NCI-H1436 (cell line): ENCODE measurements at places on chromosomes 12 and 14.

- DNase-seq = no peak
These were observed 11.1 kb downstream of the PLBD2 start for GRCh38 chr12:113369391-113369985.

GRCh38 chr14:90545966-90546751 is 149.3 kb downstream of the CALM1 start:
- no peak for DNase-seq

- no peak for DNase-seq
These were observed 652 bp downstream of the SART3 start for GRCh38 chr12:108560321-108560721.

DNA sequence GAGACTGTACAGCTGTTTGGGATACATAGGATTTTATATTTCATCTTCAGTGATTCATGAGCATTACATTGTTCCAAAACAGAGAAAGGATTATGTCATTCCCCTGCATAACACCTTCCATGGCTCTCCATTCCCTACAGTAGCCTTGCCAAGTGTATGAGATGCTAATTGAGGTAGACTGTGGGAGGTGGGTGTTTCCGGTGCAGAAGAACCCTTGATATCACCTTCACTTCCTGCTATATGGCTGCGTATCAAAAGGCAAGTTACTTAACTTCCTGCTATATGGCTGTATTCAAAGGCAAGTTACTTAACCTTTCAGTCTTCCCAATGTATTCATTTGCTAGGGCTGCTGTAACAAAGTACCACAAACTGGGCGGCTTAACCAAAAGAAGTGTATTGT is 11.2 kb downstream of the FAR2 start:
- DNase-seq = no peak

DNA sequence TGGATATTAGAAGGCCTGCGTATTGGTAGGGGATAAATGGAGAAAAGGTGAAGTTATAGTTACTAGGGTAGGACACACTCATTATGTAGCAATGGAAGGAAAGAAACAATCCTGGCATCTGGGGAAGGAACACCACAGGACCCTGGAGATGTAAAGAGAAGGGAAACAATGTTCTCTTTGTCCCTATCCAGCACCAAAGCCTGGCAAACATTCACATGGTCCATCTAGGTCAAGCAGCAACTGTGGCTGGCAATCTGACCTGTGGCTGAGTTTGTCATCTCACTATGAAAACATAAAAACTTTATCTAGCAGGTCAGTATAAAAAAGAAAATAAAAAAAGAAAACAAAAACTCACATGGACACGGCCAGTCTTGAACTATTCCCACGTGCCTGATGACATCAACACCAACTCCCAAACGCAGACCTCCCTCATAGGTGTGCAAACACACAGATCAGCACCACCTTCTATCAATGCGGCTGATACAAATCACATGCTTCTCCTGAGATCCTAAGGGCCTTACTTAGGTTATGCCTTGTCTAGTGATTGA is 2.6 kb downstream of the POMT2 start:
- no peak for DNase-seq

- no peak for DNase-seq
These were observed 68.3 kb downstream of the ALG10B start for GRCh38 chr12:38384816-38385378.

DNA sequence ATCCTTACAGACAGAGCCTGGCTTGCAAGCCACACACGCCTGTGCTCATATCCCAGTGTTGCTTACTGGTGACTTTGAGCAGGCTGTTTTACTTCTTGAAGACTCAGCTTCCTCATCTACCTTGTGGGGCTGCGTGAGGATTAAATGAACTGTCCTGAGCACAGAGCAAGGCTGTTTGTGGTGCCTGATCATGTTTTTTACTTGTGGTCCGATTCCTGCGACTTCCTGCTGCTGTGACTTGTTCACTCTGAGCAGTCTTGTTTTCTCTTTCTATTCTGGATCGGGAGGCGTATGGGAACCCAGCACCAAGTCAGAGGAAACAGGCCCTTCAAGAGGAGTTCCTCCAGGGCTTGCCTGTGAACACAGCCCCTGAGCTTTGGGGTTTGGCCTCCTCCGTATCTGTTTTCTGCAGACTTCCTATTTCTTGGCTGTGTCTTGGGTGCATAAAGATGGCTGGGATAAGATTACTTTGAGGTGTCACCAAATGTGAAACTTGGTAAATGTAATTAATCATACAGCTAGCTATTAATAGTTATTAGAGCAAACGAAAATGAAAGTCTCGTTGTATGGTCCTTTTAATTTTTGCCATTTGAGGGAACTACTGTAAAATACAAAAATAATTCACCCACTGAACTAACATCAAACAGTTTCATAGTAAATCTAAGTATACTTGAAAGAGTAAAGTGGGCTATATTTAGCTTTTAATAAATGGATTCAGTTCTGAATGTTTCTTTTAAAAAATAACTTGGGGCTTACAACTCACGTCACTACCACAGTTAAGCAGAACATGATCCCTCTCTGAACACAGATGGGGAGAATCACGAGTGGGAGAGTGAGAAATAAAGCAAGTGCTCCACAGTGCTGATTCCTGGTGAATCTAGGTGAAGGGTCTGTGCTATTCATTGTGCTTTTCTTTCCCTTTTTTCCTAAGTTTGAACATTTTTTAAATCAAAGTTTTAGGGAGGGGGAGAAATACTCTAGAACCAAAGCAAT is 251.5 kb downstream of the FOXN3 start:
- DNase-seq = no peak

GRCh38 chr12:34207858-34208257 is 185.6 kb downstream of the ALG10 start:
- no peak for DNase-seq

- DNase-seq = no peak
These were observed 354.9 kb downstream of the TMEM121 start for GRCh38 chr14:105881021-105881930.

GRCh38 chr14:101231828-101232227 is 328.3 kb upstream of the RTL1 start:
- DNase-seq = no peak

DNA sequence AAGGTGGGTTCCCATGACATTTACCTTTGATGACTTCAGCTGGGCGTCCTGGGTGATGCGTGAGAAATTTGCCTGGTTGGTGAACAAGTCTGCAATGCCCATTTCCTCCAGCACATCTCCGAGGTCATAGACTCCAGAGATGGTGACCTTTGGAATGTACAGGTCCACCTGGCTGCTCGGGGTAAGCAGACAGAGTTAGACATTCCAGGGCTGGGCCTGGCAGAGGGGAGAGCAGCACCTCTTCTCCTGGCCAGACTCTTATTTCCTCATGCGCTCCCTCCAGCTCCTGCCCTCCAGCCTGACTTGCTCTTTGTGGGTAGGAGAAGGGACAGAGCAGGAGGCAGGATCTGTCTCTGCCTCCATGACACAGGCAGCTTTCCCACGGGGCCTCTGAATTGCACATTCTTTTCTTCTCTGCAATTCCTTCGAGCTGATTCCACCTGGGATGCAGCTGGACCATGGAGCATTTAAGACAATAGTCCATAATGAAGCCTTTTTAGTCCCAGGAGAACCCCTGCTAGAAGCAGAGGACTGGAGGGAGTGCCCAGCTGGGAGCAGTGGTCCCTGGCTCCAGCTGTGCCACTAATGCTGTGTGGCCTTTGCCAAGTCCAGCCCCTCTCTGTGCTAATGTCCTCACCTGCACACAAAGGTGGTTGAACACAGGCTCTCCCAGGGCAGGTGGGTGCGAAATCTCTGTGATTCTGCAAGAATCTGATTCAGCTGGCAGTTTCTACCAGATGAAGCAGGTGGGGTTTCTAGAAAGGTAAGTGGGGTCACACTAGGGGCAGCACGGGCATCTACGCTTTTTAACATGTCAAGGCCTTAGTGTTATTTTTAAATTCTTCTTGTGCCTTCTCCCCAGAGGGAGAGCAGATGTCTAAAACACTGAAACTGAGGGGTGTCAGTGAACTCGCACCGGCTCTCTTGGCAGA is 13.2 kb upstream of the SERPINA10 start:
- no peak for DNase-seq

- DNase-seq = no peak
These were observed 22.8 kb downstream of the JDP2 start for GRCh38 chr14:75450381-75451276.

GRCh38 chr12:9132008-9132535 is 16.4 kb upstream of the A2M start:
- no peak for DNase-seq

DNA sequence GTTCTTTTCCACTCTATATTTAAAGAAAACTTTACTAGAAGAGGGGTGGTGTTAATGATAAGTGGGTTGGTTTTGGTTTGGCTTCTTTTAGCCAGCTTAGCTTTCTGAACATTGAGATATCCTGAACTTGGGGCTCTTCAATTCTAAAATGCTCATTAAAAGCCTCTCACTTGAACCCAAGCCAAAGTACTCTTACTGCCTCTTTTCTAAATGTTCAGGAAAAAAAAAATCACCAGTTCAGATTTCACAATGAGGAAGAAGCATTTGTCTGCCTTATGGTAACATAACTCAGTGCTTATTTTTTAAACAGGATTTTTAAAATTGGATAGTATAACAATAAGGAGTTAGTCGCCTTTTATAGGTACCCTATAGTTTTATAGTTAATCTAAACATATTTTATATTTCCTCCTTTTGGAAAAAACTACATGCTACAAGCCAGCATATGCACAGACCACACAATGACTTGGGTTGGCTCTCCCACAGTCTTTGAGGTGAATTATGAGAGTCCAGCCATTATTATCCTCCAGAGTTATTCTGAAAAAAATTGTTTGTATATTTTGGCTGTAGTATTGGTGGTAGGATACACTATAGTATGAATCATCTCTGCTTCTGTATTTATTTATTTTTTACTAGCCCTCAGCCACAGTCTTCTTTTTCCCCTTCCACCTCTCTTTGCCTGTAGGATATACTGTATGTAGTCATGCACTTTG is 195.5 kb upstream of the TMPO start:
- DNase-seq = no peak

DNA sequence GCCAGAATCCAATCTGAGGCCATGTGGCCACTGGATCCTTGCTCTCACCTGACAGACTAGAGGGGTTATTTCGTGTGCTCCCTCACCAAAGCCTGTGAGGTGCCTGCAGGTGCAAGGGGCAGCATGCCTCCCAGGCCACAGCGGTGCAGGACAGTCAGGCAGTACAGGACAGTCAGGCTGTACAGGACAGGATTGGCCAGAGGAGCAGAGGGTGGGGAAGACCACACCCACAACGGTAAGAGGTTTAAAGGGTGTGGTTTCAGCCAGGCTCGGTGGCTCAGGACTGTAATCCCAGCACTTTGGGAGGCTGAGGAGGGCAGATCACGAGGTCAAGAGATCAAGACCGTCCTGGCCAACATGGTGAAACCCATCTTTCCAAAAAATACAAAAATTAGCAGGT is 3.1 kb upstream of the BRF1 start:
- no peak for DNase-seq

GRCh38 chr12:109708939-109709338 is 4.7 kb upstream of the FAM222A start:
- DNase-seq = no peak

GRCh38 chr12:47075192-47076084 is 4.0 kb upstream of the PCED1B start:
- DNase-seq = no peak

DNA sequence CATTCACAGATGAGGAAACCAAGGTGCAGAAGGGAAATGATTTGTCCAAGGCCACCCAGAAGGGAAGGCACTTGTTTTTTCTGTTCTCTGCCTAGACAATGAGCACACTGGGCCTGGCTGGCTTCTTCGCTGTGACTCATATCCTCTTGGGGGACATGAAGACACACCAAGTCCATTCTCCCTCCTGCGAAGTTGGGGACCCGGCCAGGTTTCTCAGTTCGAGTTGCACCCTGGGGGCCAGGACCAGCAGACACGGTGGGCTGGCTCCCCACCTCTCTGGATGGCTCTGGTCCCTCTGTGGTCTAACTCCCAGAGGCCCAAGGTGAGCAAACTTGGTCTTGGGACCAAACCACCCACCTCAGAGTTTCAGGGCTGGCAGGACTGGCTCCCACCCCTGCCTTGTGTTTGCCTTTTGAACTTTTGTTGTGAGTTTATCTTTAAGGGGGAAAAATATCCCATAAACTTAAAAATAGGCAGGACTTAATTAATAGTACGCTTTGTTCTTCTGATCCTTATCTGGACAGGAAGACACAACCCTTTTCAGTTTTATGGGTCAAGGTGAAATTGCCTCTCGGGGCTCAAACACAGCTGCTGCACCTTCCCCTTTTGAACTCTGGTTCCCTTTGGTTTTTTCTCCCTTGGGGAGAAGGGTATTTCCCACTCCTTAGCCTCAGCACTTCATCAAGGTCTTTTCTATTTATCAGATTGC is 9.0 kb upstream of the MLEC start:
- DNase-seq = no peak

GRCh38 chr12:20985399-20985798 is 145.6 kb upstream of the SLCO1B1 start:
- DNase-seq = no peak

DNA sequence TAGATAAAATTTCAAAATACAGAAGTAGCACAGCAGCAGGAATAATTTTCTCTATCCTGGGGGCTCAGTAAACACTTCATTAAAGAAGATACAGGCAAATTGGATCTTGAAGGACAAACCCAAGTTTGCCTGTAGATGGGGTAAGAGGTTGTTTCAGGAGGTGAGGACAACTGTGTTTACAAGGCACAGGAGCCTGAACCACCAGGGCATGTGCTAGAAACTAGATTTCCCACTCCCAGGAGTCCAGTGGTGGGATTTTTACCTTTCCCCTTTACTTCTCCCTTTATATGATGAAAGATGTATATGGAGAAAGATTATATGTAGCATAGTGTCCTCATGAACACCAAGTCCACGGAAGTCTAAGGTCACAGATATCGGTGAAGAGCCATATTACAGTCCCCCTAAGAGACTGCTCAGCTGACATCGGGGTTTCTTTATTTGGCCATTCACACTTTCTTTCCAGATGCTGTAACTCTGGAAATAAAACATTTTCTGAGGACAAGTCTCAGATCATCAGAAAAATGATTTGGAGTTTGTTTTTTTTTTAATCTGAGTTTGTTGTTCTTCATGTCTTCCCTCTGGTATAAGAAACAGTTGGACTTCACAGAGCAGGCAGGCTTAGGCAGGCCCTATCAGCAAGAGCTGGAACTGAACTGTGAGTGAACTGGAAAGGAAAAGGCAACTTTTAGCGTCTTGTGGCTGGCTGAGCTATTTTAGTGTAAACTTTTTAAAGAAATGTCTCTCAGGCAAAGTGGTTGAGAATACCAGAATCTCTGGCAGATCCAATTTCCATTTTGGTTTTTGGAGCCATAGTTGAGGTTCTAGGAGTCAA is 8.0 kb upstream of the EVL start:
- no peak for DNase-seq

GRCh38 chr12:9883175-9883574 is 1.9 kb downstream of the KLRF2 start:
- no peak for DNase-seq

GRCh38 chr14:64195199-64195598 is 99.0 kb downstream of the ESR2 start:
- DNase-seq = no peak

DNA sequence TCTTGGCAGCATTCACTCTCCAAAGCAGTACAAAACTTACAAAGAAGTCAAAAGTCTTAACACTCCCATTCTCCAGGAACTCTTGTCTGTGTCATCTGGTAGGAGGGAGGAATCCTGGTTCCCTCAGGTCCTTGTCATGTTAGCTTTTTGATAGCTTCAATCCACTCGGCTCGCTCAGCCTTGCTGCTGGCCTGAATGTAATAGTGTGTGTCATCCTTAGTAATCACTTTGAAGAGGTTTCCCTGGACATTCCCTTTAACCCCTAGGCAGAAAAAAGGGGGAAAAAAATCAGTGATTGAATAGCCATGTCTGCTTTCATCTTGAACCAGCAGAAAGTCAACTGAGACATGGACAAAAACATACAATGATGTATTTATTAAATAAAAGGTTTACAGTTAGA is 24.8 kb downstream of the PLEK2 start:
- DNase-seq = no peak

- DNase-seq = no peak
These were observed 3.4 kb downstream of the SPATA7 start for GRCh38 chr14:88388741-88389282.
